Activated CD4-positive, alpha-beta T cell treated with anti-CD3 and anti-CD28 coated beads for 36 hours (primary cell): ENCODE measurements at places on chromosomes 5 and 9.

- DNase-seq: no peak
Measured at GRCh38 chr9:134957165-134957944, 39.6 kb upstream of the FCN1 start.

GRCh38 chr5:148014276-148014675 lies 49.5 kb upstream of the SPINK5 start:
- no peak for DNase-seq

GRCh38 chr5:180347702-180348101 lies 5.4 kb downstream of the GFPT2 start:
- no peak for DNase-seq

- no peak for DNase-seq
Measured at GRCh38 chr9:21788752-21789151, 13.7 kb upstream of the MTAP start.

- no peak for DNase-seq
Measured at GRCh38 chr5:132319975-132320374, 25.8 kb downstream of the SLC22A4 start.

- peak; percentile 57 for DNase-seq
Measured at GRCh38 chr5:131171276-131171810, 599 bp downstream of the LYRM7 start.

DNA sequence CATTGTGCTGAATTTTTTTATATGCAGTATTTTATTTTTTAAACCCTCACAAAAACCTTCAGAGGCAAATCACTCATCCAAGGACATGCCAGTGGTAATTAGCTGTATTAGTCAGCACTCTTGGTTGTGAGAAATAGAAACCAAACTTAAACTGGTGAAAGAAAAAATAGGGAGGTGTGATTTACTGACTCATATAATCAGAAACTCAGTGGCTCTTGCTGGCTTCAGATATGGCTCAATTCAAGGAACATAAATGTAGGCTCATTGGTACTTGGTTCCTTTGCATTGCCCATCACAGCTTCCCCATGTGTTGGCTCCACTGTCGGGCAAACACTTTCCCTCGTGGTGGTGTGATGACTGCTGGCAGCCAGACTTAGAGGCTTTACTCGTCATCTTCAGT lies 497.2 kb downstream of the MAT2B start:
- peak; percentile 9 for DNase-seq

- DNase-seq: no peak
Measured at GRCh38 chr9:32360983-32361673, 23.3 kb upstream of the ACO1 start.

DNA sequence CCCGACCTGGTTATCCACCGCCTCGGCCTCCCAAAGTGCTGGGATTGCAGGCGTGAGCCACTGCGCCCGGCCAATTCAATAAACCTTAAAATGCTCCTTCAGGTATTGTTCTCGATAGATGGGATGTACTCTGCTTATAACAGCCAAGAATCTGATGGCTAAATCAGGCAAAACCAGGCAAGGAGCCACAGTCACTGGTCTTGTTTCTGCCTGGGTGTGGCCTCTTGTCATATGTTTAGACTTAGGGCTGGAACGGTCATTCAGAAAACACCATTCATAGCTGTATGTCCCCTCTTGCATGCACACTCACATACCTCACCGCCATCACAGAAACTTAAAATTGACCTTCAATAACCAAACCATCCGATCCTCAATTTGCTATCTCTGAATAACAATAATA lies 7.7 kb downstream of the FAM219A start:
- DNase-seq: no peak

GRCh38 chr5:14557791-14558415 lies 23.7 kb upstream of the OTULINL start:
- no peak for DNase-seq
